ENCODE measurements at places on chromosomes 4 and X. TPM values are rescaled to one million over a fixed set of nuclear protein-coding genes. Genes with fewer than 3 reads are reported as not detected.

EDA gene
- total RNA-seq, result 1.2 TPM

ASB5 gene
- not detected for total RNA-seq

SEPTIN11 gene
- total RNA-seq, result 15.4 TPM

TNIP3 gene
- total RNA-seq, result 18.9 TPM

BRS3 gene
- not detected for total RNA-seq

IRF2 gene
- total RNA-seq, result 48.7 TPM

GRIA3 gene
- not detected for total RNA-seq

EMCN gene
- total RNA-seq, result not detected

RHOH gene
- 107 TPM for total RNA-seq

KLKB1 gene
- 0.09 TPM for total RNA-seq

CYSLTR1 gene
- 17.2 TPM for total RNA-seq

TLR6 gene
- 1.1 TPM for total RNA-seq

PDGFRA gene
- 0.28 TPM for total RNA-seq

CLTRN gene
- total RNA-seq, result 0.33 TPM

P2RY4 gene
- 0.21 TPM for total RNA-seq

ENPP6 gene
- total RNA-seq, result 1.2 TPM

TEX13C gene
- not detected for total RNA-seq

ZNF330 gene
- total RNA-seq, result 64.6 TPM

ATP8A1 gene
- total RNA-seq, result 24.3 TPM

CLGN gene
- not detected for total RNA-seq

ATOH1 gene
- total RNA-seq, result not detected

OTC gene
- total RNA-seq, result not detected

VCX2 gene
- total RNA-seq, result not detected

ZNF827 gene
- total RNA-seq, result 59.1 TPM

BANK1 gene
- not detected for total RNA-seq

PHF8 gene
- 53.4 TPM for total RNA-seq

ADAM29 gene
- total RNA-seq, result not detected

ADAMTS3 gene
- not detected for total RNA-seq

SERTM2 gene
- total RNA-seq, result not detected

NLRP2B gene
- not detected for total RNA-seq

CDKL2 gene
- total RNA-seq, result not detected

SPANXC gene
- not detected for total RNA-seq

NKRF gene
- 29.8 TPM for total RNA-seq

EXOC1 gene
- 20.8 TPM for total RNA-seq

TFE3 gene
- total RNA-seq, result 30.8 TPM

GAB3 gene
- 3.6 TPM for total RNA-seq

TMPRSS11B gene
- total RNA-seq, result not detected

SPANXA2 gene
- not detected for total RNA-seq

HTN3 gene
- not detected for total RNA-seq

SLC25A6 gene
- total RNA-seq, result 302 TPM

PABPC1L2B gene
- total RNA-seq, result not detected

GRIA2 gene
- total RNA-seq, result not detected

SFRP2 gene
- total RNA-seq, result not detected

SPOCK3 gene
- not detected for total RNA-seq

USP17L18 gene
- not detected for total RNA-seq

CT45A1 gene
- not detected for total RNA-seq

VGLL1 gene
- total RNA-seq, result not detected

TMEM31 gene
- total RNA-seq, result not detected

NWD2 gene
- total RNA-seq, result not detected

IGSF1 gene
- not detected for total RNA-seq

AGTR2 gene
- total RNA-seq, result not detected

RNF113A gene
- 25.2 TPM for total RNA-seq

CYP2U1 gene
- total RNA-seq, result 0.96 TPM

NALF2 gene
- total RNA-seq, result 0.88 TPM

CFI gene
- not detected for total RNA-seq

MAGEA10 gene
- not detected for total RNA-seq

PCDH18 gene
- not detected for total RNA-seq

SHOX gene
- not detected for total RNA-seq

FAM114A1 gene
- total RNA-seq, result 0.23 TPM

All from activated CD4-positive, alpha-beta T cell treated with anti-CD3 and anti-CD28 coated beads, Interleukin-2, amount 10 ng/mL, durations not matched to agents 24 days and 14 days (primary cell).